ENCODE measurements at places on chromosomes 3 and 15. TPM values are rescaled to one million over a fixed set of nuclear protein-coding genes. Genes with fewer than 3 reads are reported as not detected.

- DNase-seq, result no peak
Measured at GRCh38 chr3:12478326-12478725, 6.0 kb upstream of the TSEN2 start.

DNA sequence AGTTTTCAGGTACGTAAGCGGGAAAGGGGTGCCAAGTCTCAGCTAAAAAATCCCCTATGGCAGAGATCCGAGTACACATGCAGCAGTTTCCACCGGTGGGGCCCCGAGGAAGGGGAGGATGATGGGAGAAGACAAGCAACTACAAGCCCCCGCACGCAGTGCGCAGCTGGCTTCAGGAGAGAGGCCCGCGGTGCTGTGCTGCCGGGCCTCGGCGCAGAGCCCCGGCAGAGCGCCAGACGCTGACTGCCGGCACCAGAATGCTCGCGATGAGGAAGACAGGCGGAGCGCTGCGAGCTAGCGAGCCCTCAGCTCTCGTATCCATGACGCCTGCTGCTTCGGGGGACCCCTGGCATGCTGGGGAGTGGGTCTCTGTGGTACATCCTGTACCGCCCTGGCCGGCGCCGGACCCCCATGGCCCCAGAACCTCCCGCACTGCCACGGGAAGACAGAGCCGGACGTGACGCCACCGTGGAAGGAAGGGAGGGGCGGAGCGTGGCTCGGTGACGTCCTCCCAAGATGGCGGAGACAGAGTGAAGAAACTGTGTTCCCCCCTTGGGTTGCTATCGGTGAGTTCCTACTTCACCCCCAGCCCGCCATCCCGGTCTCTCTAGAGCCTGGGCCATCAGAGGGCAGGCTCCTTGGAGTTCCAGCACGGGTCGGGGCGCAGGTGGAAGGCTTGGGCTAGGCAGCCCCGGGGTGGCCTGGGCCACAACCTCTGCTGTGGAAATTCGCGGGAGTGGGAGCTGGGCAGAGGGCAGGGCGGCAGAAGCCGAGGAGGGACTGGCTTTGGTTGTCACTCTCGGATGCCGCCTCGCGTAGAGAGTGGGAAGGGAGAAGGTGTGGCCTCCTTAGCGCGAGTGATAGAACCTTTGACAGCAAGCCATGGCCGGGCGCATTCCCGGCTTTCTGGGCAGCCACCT, at the start of gene MYNN:
MYNN (plus strand) TSS at position 500 of the 920 bp plus-strand sequence. CDS start 900 bp downstream, outside the sequence.
- peak; percentile 77 for DNase-seq

DNA sequence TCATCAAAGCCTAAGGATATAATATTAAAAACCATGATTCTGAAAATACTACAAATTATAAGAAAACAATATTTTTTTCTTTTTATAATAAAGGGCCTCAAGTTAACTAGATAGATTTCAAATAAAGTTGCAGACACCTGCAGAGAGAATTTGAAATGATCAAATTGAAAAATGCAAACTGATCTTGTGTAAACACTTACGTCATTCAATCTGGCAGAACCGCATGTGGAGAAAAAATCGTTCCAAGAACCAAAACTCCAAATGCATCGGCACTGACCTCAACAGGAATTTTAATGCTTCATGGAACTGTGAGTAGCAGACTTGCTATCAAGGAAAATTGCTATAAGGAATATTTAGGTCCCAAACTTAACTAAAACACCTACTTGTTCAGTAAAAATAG, 17.2 kb downstream of the CPA3 start:
- DNase-seq, result no peak

DNA sequence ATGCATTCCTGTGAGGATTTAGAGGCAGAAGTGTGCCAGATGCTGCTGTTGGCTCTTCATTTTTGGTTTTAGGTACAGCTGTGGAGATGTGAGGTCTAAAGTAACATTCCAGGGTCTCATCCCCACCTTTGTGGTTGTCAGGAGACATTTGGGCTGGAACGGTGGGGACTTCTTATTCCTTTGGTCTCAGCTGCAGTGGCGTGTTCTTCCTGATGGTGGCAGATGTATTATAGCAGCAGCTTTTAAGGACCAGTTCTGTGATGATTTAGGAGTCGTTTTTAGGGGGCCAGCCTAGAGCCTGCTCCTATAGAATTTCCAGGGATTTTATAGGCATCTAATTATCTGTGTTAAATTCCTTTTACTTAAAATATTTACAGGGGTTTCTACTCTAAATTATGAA, 221.0 kb upstream of the EOMES start:
- no peak for DNase-seq

DNA sequence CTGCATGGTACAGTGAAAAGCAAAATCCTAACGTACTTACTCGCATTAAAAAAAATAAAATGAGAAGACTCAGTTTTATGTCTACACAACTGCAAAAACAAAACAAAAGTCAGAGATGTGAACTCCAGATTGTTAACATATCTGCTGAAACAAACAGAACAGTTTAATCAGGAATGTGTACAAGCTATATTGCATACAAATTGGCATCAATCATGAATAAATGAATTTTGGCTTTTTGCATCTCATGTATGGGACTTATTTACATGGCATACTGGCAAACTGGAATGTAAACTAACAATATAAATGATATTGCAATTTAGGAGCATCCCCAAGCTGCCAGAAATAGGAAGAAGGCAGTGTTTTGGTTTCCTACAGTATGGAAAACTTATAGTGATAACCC, 79.6 kb upstream of the NSMCE3 start:
- DNase-seq, result no peak

GRCh38 chr3:124829819-124830554, 57.2 kb downstream of the ITGB5 start:
- DNase-seq, result no peak

- DNase-seq, result no peak
Measured at GRCh38 chr3:43854283-43854682, 163.5 kb downstream of the ABHD5 start.

- DNase-seq, result no peak
Measured at GRCh38 chr15:41502795-41503668, 9.4 kb downstream of the ITPKA start.

GRCh38 chr3:47870702-47871260, 67.8 kb downstream of the DHX30 start:
- no peak for DNase-seq

DNA sequence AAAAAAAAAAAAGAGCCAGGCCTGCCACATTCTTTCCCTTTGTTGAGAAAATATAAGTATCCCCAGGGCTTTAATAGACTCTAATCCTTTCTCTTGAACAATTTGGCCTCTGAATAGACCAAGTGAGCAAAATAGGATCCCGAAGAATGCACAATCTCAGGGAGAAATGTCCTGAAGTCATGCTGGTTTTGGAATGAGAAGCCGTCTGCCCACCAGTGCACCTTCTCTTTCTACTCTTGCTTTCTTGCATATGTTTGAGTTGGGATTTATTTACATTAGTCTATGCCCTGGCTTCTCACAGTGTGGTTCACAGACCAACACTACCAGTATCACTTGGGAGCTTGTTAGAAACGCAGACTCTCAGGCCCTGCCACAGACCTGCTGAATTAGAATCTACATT, 153.0 kb downstream of the ZNF621 start:
- no peak for DNase-seq

DNA sequence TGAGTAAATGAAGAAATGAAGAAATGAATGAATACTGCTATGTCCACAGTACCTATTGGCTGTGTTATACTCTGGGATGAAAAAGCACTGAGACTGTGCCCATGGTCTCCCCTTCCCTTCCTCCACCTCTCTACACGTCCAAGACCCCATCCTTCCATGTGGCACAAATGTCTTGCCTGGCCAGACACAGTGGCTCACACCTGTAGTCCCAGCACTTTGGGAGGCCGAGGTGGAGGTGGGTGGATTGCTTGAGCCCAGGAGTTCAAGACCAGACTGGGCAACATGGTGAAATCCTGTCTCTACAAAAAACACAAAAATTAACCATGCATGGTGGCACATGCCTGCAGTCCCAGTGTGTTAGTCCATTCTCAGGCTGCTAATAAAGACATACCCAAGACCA, 200.1 kb downstream of the FAM43A start:
- DNase-seq, result no peak

DNA sequence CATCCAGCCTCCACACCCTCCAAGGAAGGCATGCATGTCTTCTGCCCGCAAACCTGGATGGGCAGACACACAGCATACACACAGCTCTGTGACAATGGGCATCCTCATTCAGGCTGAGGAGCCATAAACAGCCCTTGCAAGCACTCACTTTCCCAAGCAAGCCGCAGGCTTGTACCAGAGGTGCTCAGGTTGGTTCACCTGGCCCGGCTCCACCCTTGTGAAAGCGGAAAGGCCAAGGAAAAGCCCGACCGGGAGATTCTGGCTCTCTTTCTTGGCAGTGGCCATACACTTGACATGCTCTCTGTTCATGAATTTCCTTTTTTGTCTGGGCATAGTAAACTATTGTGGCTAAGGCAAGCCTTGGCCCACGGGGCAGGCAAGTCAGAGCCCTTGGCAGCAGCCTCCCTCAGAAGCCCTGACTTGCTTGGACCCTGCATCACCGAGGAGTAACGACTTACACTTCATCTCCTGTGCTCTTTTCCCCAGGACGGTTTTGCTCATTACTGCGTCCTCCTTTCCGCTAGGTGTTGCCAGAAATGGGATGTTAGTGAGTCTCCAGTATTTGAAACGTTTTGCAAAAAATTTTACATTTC, 74.6 kb upstream of the BNC1 start:
- no peak for DNase-seq

- no peak for DNase-seq
Measured at GRCh38 chr15:31278544-31279220, 48.0 kb upstream of the KLF13 start.

- DNase-seq, result no peak
Measured at GRCh38 chr15:79513940-79514339, 81.8 kb downstream of the MINAR1 start.

GRCh38 chr3:171871392-171872274, 28.5 kb downstream of the TMEM212 start:
- no peak for DNase-seq

DNA sequence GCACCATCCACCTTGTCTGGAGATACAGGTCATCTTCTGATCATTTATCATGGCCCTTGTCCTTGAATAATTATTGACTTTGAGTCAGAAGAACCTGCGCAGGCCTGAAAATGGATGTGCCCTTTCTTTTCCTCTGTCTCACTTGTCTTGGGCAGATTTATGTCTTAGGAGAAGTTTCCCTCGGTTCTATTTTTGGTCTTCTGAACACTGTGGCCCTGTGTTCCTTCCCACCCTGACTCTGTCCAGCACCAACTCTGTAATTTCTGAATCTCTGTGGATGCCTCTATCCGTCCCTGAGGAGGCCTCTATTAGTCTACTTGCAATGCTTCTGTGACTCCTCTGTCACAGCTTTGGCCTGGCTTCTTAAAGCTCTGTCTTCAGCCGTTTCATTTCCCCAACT, 680.8 kb upstream of the CFAP20DC start:
- no peak for DNase-seq

GRCh38 chr3:17544632-17545031, 197.8 kb downstream of the TBC1D5 start:
- DNase-seq, result no peak

- no peak for DNase-seq
Measured at GRCh38 chr15:92662762-92663161, 7.2 kb upstream of the FAM174B start.

DNA sequence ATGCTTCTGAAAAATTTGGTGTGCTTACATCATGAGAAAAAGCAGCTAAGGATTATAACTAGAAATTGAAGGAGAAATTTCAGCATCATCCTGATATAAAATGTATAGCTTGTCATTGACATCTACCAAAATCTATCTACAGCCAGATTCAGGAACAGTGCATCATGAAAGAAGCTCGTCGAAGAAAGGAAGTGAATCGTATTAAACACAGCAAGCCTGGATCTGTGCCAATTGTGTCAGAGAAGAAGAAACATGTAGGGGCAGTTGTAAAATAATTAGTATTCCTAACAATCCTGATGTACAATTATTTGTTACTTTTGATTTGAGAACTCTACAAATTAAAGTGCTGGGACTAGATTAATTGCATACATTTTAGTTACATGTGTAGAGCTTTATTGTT, 37.2 kb downstream of the AP4E1 start:
- DNase-seq, result no peak

DNA sequence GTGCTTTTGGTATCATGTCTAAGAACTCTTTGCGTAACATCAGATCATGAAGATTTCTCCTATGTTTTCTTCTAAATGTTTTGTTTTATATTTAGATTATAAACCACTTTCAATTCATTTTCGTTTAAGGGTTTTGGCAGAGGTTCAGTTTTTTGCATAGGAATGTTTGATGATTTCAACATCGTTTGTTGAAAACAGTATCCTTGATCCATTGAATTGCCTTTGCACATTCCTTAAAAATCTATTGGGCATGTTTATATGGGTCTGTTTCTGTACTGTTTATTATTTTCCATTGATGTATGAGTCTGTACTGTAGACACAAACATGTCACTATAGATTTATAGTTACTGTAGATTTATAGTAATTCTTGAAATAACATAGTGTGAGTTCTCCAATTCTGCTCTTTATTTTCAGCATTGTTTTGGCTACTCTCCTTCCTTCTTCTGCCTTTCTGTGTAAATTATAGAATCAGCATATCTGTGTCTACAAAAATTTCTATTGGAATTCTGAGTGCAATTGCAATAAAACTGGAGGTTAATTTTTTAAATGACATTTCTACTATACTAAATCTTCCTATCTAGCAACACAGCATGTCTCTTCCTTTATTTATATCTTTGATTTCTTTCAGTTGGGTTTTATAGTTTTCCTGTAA, 374.0 kb downstream of the SV2B start:
- no peak for DNase-seq

DNA sequence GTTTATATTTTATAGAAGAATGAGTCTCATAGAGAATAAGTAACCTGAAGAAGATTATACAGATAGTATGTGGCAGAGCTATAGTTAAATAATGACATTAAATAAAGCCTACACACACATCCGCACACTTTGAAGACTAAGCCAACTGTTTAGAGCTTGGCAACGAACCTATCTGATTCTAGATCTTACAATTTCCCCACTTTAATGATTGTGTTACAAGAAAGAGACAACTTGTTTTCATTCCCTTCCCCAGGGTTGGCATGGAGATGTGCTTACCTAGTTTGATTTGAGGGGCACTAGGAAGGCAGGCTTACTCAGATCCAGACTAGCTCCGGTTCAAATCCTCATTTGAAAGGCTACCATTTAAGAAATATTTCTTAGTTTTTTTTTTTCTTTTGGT, 61.9 kb upstream of the CBLB start:
- no peak for DNase-seq

GRCh38 chr15:74263466-74263865, 27.3 kb downstream of the CCDC33 start:
- no peak for DNase-seq

DNA sequence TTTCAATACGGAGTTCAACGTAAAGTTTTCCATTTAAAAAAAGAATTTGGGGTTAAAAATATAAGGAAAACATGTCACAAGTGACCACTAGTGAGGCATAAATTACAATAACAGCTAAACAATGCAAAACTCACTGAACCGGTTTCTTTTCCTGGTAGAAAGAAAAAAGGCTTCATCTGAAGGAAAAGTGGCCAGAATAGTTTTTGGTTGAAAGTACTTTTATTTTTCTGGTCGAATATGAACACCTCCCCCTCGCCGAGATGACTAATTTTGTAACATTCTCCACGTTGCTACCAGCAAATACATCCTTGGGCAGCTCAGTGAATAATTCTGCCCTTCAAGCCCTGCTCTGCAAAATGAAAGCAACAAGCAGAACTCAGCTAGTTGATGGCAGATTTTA, 3.9 kb upstream of the SRGAP3 start:
- no peak for DNase-seq

GRCh38 chr15:63448266-63448665, 56.1 kb upstream of the USP3 start:
- DNase-seq, result no peak

- DNase-seq, result no peak
Measured at GRCh38 chr15:49832511-49832910, 211.7 kb downstream of the DTWD1 start.

The COL7A1 gene
- 0.13 TPM for total RNA-seq

The C3orf85 gene
- total RNA-seq, result not detected

The IMPG2 gene
- total RNA-seq, result 0.33 TPM

The CALML4 gene
- total RNA-seq, result 2.9 TPM

The FAM81A gene
- total RNA-seq, result 0.07 TPM

All from pulmonary artery endothelial cell (primary cell).